ENCODE measurements at places on chromosomes 3 and 15.

GRCh38 chr15:40466426-40467260 lies 4.1 kb upstream of the CHST14 start:
- no peak for DNase-seq

DNA sequence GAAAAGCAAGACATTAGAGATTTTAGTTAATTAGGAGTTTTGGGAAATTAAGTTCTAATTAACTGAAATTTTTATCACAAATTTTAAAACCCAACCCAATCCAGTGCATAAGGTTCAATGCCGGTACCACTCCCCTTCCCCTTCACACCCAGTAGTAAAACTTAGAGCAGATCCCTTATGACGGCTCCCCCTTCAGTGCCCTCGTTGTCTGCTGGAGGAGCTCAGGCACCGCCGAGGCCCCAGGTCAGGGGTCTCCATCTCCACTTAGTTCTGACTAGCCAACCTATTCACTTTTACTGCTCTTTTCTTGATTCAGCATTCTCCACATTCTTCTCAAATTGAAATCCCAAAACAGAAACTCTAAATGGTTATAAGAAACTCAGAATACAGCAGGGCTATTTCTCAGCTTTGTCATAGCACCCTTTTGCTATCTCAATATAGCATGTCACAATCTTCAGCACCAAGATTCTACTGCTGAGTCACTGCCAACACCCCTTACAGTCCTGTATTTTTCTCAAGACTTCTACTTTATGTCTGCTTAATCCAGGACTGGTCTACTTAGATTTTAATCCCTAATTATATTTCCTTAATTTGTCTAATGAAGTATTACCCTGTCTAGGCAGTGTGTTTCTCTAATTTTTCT lies 39.8 kb downstream of the TUBGCP4 start:
- no peak for DNase-seq

DNA sequence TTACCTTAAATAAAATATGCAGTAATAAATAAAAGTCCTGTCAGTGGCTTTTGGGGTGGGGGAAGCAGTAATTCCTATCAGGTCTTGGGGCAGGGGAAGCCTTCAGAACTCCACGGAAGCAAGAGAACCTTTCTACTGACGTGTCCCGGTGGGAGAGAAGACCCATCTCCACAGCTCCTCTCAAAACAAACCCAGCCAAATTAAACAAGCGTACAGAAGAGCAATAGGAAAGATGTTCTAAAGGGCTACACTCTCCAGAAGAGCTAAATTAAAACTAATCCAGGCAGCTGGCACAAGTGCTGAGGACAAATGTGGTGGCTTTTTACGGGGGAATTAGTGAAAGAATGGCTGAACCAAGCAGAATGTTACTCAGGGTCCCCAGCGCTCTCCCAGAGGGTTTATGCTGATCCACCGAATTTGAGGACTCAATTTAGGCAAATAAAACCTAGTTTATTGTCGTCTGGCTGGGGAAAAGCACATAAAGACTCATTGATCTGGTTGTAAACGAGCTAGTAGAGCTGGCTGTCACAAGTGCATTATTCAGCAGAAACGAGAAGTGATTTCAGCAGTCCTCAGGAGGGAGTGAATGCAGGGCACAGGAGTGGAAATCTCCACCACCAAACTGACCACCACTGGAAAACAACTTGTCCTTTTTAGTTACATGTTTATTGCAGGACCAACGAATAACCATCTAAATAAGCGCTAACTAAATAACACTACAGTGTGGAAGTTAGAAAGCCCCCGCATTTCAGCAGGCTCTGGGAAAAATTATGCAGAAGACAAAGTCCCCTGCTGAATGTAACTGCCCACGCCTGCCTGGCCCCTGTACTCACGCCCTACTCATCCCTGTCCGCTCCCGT lies 13.5 kb downstream of the BFSP2 start:
- DNase-seq: no peak

- DNase-seq: no peak
Observed at GRCh38 chr15:41971089-41971894, 1.1 kb downstream of the EHD4 start.

- no peak for DNase-seq
Observed at GRCh38 chr15:87573534-87573933, 683.0 kb downstream of the NTRK3 start.

DNA sequence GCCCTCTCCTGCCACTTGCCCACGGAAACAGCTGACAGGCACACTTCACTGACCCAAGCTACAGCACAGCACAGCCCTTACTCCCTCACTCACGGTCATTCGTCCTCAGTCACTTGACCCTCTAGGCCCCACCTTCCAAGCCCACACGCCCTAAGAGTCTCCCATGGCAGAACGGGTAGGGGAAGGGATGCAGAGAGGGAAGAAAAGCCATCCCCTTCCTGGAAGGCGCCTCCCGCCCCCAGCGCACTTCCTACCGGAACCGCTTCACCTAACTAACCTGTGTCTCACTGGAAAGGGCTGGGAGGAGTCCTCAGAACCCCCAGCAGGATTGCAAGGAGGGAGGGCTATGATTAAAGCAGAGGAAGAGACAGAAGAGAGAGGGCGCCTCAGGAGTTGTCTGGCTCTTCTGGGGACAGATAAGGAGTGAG lies 22.9 kb downstream of the EPHB3 start:
- DNase-seq: no peak

- DNase-seq: no peak
Observed at GRCh38 chr3:126170073-126170777, 10.2 kb downstream of the ALDH1L1 start.

DNA sequence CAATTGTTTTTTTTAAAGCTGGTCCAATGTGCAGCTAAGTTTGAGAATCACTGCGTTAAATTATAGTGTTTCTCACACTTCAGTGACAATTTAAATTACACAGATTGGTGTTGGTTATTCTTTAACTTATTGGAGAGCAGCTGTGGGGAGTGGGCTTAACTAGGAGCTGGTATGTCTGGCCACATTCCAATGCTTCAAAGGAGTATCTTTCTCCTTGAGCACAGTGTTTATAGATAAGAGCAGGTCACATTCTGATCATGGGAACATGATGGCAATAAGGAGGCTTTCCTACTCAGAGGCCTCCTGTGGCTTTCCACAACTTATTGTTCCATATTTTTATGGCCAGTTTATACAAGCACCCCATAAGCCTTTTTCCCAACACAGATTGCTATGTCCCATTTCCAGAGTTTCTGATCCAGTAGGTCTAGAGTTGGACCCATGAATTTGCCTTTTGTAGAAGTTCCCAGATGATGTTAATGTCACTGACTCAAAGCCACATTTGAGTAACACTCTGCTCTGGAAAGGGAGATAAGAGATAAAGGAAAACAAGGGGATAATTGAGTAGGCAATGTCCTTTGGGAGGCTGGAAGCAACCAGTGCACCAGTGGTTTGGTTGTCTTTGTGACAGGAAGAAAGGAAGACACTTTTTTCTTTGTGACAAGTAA lies 33.0 kb upstream of the PLSCR4 start:
- DNase-seq: no peak

- DNase-seq: no peak
Observed at GRCh38 chr3:29805757-29806156, 524.9 kb downstream of the RBMS3 start.

DNA sequence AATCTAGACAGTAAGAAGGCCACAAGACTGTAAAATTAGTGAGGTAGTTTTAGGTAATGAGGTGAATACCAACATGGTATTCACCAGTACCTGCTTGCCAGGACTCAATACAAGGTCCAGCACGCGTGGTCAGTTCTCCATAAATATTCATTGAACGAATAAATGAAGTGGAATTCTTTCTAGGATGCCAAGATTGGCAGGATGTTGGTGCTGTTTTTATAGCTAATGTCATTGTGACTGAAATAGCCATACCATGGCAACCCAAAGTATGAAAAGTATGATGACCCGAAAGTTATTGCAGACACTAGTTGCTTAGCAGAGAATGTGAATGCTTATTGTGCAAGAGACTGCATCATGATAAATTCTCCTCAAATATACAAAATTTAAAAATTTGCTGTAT lies 307.2 kb downstream of the KCNH8 start:
- DNase-seq: no peak

GRCh38 chr3:128993461-128994172 lies at the start of gene CFAP92:
Gene CFAP92, minus strand, starts transcription at chr3:128994076. Its CDS starts 772 bp downstream, at chr3:128993304.
- peak; percentile 93 for DNase-seq

GRCh38 chr3:122283796-122284445 lies 41.1 kb upstream of the CSTA start:
- no peak for DNase-seq

DNA sequence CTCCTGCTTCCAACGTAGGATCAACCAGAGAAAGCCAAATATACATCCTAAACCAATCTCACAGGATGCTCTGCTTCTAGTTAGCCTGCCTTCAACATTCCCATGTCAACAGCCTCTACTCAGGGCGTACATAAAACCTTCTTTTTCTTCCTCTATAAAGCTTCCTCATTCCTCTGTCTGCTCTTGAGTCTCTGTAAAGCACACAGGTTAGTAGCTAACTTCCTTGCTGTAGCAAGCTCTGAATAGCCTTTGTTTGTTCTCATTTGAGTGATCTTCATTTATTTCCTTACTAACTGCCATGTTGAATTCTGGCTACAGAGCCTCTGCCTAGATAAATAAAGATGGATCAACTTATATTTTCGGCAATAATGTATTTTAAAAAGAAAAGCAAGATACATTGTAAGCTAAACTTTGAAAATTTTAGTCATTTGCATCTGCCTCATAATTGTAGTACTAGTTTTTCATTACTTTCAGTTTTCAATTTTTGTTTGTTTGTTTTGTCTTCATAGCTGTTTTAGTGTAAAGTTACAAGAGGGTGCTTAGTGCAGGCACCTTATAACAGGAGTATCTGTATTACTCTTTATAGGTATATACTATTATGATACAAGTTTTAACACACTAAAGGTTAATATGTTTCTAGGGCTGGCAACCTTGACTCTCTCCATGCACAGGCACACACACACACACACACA lies 498.2 kb downstream of the PYDC2 start:
- DNase-seq: no peak

DNA sequence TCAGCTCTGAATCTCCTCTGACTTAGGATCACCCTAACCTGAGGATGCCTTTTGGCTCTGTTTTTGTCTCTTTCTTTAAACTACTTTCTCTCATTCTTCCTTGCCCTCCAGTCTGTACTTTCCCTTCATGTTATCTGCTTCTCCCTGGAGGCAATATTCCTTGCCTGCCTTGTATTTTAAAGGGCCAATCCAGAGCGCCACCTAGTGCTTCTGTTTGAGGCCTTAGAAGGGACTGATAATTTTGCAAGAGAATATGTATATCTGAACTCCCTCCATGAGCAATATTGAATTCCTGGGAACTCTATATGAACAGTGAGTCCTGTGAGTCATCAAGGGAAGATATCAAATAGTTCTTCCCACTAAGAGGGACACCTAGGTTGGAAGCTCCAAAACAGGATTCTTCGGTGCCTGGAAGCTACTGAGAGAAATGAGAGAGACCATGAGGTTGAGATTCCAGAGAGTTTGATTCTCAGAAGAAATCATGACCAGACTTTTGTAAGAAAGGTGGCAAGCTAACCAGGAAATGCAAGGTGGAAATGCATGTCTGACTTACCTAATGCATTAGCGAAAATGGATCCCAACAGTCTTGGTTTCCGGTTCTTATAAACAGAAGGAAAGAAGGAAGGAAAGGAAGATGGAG lies 203.8 kb upstream of the CD96 start:
- peak; percentile 85 for DNase-seq

- no peak for DNase-seq
Observed at GRCh38 chr15:70308011-70308734, 210.5 kb upstream of the TLE3 start.

- DNase-seq: no peak
Observed at GRCh38 chr15:67085237-67085817, 19.9 kb downstream of the SMAD3 start.

GRCh38 chr15:35394416-35394815 lies 151.5 kb downstream of the DPH6 start:
- no peak for DNase-seq

DNA sequence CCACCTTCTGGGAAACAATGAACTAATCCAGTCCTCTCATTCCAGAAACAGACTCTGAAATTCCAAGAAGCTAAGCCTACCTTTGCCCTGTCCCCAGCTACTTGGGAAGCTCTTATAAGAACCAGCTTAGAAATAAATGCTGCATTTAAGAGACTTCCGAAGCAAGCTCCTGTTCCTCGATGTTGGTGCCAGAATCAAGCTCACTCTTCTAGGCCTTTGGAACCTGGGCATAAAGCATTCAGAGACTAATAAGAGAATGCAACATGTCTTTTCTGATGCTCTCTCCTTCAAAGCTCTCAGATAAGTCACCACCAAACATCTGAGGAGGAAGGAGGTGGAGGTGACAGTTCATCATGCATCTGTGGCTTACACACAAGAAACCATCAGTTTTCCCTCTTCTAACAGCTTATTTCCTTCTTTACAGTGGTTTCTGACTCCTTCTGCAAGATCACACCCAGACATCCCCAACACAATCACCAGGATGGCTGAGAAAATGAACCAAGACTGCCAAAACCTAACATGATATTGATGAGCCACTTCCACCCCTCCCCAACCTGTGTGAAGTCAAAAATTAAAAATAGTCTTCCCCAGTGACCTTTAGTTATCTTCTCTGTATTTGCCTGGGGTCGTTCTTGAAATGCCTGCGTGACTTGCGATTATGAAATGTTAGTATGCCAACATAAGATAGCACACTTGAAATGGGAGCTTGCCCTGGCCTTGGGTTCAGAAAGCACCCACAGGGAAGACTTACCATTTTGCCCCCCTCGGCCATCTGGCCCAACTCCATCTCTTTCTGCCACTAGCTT lies 11.5 kb downstream of the ARHGEF3 start:
- no peak for DNase-seq

DNA sequence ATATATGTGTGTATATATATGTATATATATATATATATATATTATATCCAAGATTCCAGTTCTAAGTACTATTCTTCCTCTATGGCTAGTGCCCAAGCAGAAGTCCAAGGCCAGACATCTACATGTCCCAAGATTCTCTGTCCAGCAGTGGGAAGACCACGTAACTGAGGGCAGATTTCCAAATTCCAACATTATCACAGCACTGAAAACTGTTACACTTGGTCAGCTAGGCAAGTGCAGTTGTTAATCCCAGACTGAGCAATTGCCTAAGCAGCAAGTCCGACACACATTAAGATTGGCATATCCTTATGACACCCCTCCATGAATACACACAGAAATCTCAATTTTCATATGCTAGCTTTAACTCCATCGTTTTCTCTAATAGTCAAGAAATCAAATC lies 1148.5 kb downstream of the IGSF11 start:
- no peak for DNase-seq

- no peak for DNase-seq
Observed at GRCh38 chr15:98139337-98139736, 178.8 kb downstream of the ARRDC4 start.

- DNase-seq: no peak
Observed at GRCh38 chr3:171056528-171056927, 30.0 kb upstream of the SLC2A2 start.

DNA sequence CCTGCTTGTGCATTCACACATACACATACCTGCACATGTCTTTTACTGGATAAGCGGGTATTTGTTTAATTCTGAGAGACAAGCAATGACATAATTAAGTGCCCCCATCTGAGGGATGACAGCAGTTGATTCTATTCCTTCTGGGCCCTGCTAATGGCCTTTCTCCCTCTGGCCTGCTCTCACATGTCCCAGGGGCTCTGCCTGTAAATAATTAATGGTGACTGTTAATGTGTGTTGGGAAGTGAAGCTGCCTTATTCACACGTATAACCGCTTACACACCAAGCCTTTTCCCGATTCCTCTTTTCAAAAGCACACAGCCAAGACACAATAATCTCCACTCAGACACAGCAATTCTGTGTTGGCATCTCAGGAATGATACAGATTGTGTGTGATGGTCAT lies 47.8 kb downstream of the LRRK1 start:
- no peak for DNase-seq

- no peak for DNase-seq
Observed at GRCh38 chr3:37456781-37457180, 282.4 kb upstream of the LRRFIP2 start.

GRCh38 chr15:62647843-62648505 lies 394.6 kb upstream of the TPM1 start:
- DNase-seq: no peak
